ENCODE measurements at places on chromosomes 6 and 20.

GRCh38 chr6:123803504-123804013, at the start of gene NKAIN2:
Gene NKAIN2, plus strand, starts transcription at chr6:123803865.
- no peak for DNase-seq

GRCh38 chr20:62080249-62080990, 14.7 kb upstream of the TAF4 start:
- no peak for DNase-seq

DNA sequence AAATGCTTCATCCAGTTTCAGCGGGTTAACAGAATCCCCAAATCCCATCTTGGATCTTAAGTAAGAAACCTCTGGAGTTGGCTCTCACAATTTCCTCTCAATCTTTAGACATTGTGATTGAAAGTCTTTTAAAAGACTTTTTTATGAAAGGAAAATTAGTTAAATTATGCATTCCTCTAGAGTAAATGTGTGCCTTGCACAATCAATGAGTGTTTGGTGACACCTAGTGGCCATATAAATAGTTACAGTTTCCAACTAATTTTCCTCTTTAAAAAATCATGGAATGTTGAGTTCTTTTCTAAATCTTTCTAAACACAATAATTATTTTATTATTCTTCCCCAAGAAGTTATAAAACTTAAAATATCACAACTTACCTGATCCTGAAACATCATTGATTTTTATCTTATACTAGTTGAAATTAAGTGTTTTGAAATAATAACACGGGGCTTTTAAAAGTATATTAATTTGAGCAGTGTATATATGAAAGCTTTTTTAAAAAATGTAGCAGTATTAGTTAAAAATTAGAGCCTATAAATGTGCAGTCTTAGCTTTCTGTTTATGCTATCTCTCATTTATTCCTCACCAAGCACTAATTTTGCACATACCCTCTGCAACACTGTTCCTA, 66.4 kb downstream of the PKHD1 start:
- no peak for DNase-seq

DNA sequence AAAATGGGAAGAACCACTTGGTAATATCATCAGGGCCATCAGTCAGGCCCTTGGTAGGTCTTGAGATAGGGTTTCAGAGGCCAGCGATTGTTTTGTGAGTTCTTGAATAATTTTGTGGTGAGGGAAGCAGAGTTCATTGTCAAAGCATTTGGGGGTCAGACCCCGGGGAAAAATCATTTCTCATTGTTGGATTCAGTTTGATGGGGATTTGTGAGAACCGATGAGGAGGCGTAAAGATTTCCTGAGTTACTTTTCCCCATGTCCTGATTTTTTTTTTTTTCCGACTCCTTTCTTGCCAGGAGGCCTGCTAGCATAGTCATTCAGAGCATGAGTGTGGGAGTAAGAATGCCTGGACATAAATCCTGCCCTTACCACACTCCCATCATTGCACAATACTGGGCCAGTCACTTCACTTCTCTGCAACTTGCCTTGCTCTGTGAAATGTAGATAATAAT, 60.3 kb downstream of the TSHZ2 start:
- DNase-seq: no peak

GRCh38 chr20:15511551-15511950, 1061.7 kb downstream of the KIF16B start:
- DNase-seq: no peak

- DNase-seq: no peak
These were observed 180.4 kb downstream of the ZDHHC14 start for GRCh38 chr6:157561414-157561790.

Data from stimulated activated CD8-positive, alpha-beta memory T cell treated with anti-CD3 and anti-CD28 coated beads, Interleukin-4, amount 100 ng/mL, for 1 hour (primary cell).